ENCODE measurements at places on chromosomes 5 and 9.
A peak's percentile ranks its signal among the peaks of the same experiment; 100 is the strongest.

DNA sequence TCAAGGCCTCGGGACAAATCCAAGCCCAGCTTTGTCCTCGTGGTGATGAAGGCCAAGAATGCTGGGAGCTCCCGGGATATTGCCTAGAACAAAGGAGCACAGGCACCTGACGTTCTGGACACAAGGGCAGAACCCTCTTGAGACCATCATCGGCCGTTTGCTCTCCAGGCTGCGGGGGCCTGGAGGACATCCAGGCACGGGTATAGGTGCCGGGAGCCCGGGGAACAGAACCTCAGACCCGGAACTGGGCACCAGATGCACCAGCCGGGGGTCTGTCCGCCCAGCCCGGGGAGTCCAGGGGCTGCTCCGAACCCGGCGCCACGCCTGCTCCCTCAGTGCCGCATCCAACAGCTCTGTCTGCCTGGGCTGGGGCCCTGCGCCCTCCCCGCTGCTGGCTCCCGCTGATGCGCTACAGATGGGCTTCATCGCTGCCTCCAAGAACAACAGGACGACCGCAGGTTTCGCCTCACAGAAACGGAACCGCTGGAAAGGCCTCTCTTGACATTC is 88.0 kb downstream of the ADAMTS2 start:
- DNase-seq = peak; percentile 5

DNA sequence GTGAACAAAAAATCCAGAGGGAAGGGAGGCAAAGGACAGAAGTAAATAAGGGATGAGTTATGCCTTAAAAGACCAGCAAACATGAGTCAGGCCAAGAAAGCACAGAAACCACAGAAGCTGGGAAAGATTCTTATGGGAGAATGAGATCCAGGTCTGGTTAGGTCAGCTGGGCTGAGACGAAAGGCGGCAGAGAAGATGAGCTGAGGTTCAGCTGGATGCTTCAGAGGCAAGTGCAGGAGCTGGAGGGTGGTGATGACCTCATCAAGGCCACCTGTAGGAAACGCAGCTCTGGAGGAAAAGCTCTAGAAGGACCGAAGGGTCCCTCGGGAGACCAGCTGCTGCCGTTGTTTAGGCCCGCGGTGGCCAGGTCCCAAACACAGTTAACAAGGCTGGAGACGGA is 152.0 kb downstream of the MYO10 start:
- no peak for DNase-seq

- no peak for DNase-seq
These were observed 180.1 kb upstream of the ELL2 start for GRCh38 chr5:96141749-96142148.

- no peak for DNase-seq
These were observed 2.4 kb upstream of the CATSPER3 start for GRCh38 chr5:134965271-134965825.

- no peak for DNase-seq
These were observed 283.6 kb downstream of the EBF1 start for GRCh38 chr5:158816011-158816696.

- no peak for DNase-seq
These were observed 20.6 kb downstream of the ELL2 start for GRCh38 chr5:95940758-95941682.

DNA sequence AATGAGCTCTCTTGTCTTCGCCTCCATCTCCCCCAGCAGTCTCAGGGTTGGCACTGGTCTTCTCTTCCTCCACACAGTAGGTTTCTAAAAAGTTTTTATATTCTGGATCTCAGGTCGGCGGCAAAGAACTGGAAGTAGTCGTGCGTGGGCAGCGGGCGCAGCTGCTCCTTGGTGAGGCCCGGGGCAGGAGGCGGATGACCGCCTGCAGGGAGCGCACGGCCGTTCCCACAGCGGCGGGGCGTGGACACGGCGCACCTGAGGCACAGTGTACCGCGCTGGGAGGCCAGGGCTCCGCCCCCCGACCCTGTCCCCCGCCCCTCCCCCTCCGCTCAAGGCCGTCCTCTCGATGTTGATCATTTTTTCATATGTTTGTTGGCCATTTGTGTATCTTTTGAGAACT is 92.4 kb downstream of the STX17 start:
- DNase-seq = no peak

DNA sequence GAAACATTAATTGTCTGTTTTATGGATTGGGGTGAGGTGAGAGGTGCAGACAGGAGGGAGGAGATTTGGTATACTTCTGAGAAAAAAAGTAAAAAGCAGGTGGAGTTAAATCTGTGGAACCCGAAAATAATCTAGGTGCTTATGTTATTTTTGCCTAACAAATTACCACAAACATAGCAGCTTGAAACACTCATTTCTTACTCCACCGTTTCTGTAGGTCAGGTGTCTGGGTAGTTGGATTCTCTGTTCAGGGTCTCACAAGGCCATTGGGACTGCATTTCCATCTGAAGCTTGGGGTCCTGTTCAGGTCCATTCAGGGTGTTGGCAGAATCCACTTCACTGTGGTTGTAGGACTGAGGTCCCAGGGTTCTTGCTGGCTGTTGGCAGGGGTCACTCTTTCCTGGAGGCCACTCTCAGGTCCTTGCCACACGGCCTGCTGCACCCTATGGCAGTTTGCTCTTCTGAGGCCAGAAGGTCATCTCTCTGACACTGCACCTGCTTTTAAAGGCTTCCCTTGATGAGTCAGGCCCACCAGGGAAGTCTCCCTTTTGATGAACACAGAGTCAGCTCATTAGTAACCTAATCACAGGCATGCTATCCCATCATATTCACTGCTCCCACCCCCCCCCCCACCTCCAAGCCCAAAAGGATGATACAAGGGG is 82.2 kb downstream of the TRIO start:
- DNase-seq = no peak

GRCh38 chr5:155947394-155948062 is 379.4 kb upstream of the SGCD start:
- DNase-seq = no peak

DNA sequence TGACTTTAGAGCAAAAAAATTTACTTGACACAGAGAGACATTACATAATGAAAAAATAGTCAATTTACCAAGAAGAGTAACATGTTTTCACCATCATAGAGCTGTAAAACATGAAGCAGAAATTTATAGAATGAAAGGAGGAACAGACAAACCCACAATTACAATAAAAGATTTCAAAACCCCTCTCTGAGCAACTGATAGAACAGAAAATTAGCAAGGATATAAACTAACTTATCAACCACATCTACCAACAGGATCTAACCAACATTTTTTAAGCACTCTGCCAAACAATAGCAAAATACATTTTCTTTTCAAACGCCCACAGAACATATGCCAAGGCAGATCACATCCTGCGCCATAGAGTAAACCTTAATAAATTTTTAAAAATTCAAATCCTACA is 17.9 kb downstream of the SLCO4C1 start:
- DNase-seq = no peak

GRCh38 chr5:67360047-67360446 is 163.4 kb upstream of the CD180 start:
- no peak for DNase-seq

- no peak for DNase-seq
These were observed 1113.7 kb upstream of the WWC1 start for GRCh38 chr5:167177736-167178135.

DNA sequence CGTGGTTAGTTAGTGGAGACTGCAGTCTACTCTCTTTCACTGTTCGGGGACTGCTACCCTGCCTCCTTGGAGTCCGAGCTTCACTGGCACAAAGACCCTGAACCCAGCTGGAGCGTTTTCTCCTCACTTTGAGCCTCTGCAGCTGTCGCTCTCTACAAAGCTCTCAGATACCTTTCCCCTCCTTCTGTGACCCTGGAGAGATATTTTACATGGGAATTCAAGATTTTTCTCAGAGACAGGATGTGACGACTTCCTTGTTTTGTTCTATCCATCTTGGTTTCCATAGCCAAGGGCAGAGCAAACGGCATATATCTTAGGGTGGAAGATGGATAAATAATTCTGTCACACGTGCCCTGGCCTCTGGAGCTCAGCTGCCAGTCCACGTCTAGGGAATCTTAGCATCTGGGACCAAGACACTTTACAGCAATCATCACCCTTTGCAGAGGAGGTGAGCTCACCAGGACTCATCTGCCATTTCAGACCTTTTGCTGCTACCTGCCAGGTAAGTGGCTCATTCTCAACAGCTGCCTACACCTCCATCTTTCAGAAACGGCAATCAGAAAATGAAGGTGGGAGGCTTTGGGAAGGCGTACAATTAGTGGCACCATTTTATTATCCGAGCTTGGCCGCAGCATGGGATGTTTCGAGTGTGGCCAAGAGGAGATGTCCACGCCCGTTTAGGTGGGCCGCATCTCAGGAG is at the start of gene BTNL9:
Gene BTNL9, plus strand, starts transcription at position 336 of the 700 bp plus-strand sequence. CDS start 5,224 bp downstream, outside the sequence.
- DNase-seq = no peak

GRCh38 chr9:86809759-86810367 is 137.4 kb downstream of the GAS1 start:
- no peak for DNase-seq

- no peak for DNase-seq
These were observed 35.5 kb downstream of the SLC12A7 start for GRCh38 chr5:1076406-1076805.

- no peak for DNase-seq
These were observed 45.7 kb downstream of the CXXC5 start for GRCh38 chr5:139693676-139694364.
